ENCODE measurements at places on chromosomes 5 and 9. TPM values are rescaled to one million over a fixed set of nuclear protein-coding genes. Genes with fewer than 3 reads are reported as not detected.
A peak's percentile ranks its signal among the peaks of the same experiment; 100 is the strongest.

Gene PCDHB9
- 0.40 TPM for total RNA-seq

GRCh38 chr5:58184910-58185309, 275.0 kb downstream of the PLK2 start:
- DNase-seq, result peak; percentile 51

Gene ACSL6
- 0.65 TPM for total RNA-seq

GRCh38 chr9:16247188-16247875, 623.1 kb downstream of the BNC2 start:
- peak; percentile 20 for DNase-seq

- no peak for DNase-seq
These were observed 4.7 kb downstream of the PDLIM4 start for GRCh38 chr5:132261881-132262845.

DNA sequence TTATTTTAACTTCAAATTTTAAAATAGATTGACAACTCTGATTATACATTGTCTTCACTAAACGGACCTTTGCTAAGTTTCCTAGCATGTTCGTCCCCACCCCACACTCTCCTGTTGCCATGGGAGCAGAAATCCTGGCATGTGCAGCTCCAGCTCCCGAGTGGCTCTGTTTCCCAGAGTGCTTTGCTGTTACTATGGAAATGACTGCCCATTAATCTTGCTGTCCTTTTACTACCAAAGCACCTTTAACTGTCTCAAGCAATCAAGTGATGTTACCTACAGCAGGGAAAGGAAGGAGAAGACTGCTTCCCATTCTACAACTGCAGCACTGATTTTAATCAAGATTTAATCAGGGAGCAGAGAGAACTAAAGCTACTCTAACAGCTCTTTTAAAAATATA, 212.0 kb upstream of the KIF2A start:
- peak; percentile 74 for DNase-seq
